ENCODE measurements at places on chromosomes 5 and 9. TPM values are rescaled to one million over a fixed set of nuclear protein-coding genes. Genes with fewer than 3 reads are reported as not detected.

The PCDHGB2 gene
- 2.2 TPM for total RNA-seq

The EIF4E1B gene
- not detected for total RNA-seq

The PCDHA9 gene
- 0.07 TPM for total RNA-seq

The INSL6 gene
- total RNA-seq = not detected

The C1QTNF2 gene
- total RNA-seq = not detected

The C5orf58 gene
- 0.19 TPM for total RNA-seq

The PCDHB10 gene
- 1.5 TPM for total RNA-seq

DNA sequence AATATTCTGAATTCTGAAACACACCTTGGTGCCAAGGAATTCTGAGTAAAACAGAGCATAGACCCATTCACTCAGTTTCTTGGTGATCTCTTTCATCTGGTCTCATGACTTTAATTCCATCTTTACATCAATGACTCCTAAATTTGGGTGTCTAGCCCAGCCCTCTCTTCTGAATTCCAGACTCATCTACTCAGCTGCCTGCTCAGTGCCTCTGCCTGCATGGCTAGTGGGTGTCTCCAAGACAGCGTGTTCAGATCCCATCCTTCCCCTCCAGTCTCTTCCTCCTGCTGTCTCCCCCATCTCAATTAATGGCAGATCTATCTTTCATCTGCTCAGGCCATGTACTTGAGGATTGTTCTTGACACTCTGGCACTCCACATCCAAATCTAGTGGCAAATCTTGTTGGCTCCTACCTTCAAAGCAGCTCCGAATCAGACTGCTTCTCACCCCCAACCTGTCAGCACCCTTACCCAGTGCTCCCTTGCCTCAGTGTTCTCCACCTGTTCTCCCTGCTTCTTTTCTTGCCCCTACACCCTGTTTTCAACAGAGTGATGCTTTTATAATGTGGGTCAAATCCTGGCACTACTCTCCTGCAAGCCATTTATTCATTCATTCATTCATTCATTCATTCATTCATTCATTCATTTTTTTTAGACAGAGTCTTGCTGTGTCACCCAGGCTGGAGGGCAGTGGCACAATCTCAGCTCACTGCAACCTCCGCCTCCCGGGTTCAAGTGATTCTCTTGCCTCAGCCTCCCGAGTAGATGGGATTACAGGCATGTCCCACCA is 5.3 kb downstream of the CAVIN4 start:
- no peak for DNase-seq

GRCh38 chr5:152593388-152593787 is 188.3 kb upstream of the NMUR2 start:
- DNase-seq = no peak

GRCh38 chr9:3035579-3036332 is 191.9 kb upstream of the PUM3 start:
- DNase-seq = no peak

GRCh38 chr5:133489632-133490031 is 122.7 kb downstream of the FSTL4 start:
- peak; percentile 40 for DNase-seq

DNA sequence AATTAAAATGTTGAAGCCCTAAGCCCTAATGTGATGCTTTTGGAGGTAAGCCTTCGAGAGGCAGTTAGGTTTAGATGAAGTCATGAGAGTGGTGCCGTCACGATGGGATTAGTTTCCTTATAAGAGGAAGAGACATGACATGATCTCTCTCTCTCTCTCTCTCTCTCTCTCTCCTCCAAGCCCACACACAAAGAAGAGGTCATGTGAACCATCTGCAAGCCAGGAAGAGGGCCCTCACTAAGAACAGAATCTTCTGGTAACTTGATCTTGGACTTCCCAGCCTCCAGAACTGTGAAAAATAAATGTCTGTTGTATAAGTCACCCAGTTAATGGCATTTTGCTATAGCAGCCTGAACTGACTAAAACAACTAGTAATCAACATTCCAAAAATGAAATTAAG is 175.5 kb downstream of the GNA14 start:
- no peak for DNase-seq

DNA sequence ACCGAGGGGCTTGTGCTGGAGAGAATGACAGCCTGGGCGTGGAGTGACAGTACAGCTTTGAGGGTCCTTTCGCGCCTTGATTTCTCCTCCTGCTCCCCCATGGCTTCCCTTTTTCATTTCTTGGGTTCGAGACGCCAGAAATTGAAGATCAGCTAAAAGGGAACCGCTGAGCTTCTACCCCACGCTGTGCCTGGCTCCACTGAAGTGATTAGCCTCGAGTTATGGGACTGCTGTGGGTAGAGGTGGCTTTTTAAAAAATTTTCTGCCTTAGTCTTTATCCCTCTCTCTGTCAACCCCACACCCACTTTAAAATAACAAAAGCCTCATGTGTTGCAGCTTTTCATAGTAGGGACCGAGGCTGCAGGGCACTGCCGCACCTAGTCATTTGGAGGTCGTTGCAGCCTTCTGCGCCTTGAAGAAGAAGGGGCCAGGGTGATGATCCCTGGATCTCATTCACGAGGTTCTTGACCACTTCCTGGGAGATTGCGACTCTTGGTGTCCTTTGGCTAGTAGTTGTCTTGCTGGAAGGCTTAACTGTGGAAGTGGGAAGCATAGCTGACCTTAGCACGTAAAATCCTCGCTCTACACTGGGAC is 603 bp downstream of the PPIP5K2 start:
- DNase-seq = no peak

GRCh38 chr9:136539427-136540421 is 6.1 kb downstream of the NOTCH1 start:
- peak; percentile 98 for DNase-seq

GRCh38 chr9:112322701-112323377 is 10.6 kb downstream of the PTBP3 start:
- no peak for DNase-seq

DNA sequence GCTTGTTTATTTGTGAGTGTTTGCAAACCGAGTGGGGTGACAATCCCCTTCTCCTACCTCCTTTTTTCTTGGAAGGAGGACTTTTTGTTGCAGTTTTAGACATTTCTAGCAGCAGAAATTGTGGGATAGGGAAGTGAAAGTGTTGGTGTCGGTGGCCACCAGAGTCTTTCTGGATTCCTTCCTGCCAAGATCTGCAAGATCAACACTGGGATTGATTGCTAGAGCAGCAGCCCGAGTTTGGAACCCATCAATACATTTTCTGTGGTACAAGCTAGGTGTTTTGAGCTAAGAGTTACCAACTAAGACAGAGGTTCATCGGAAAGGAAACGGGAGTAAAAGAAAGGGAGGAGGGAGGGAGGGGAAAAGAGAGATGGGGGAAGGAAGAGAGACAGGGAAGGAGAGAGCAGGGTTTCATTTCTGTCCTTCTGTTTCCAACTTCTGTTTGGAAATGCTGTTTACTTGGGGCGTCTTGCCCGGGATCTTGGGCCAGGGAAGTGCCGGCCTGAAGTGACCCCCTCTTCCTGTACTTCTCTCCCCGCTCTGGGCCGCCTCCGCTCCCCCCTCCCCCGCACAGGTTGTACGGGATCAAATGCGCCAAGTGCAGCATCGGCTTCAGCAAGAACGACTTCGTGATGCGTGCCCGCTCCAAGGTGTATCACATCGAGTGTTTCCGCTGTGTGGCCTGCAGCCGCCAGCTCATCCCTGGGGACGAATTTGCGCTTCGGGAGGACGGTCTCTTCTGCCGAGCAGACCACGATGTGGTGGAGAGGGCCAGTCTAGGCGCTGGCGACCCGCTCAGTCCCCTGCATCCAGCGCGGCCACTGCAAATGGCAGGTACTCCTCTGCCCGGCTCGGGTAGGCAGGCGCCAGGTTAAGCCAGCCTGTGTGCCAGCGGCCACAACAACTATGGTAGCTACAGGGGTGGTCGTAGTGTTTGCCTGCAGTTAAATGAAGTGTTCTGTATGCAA is 4.0 kb downstream of the ISL1 start:
- DNase-seq = no peak

DNA sequence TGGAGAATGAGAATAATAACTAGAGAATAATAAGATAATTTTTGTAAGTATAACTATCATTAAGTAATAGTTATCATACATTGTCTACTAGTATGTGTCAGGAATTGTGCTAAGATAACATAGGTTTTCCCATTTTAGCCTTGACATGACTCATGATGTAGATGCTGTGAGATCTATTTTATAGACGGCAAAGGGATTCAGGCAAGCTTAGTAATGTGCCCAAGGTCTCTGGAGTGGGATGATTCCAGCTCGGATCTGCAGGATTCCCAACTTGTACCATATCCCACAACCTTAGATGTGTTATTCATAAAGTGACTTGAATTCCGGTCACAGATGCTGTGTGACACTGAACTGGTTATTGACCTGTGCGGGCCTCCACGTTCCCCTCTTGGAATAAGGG is 51.5 kb downstream of the IL31RA start:
- no peak for DNase-seq

GRCh38 chr9:129547063-129547462 is 73.8 kb downstream of the C9orf50 start:
- no peak for DNase-seq

DNA sequence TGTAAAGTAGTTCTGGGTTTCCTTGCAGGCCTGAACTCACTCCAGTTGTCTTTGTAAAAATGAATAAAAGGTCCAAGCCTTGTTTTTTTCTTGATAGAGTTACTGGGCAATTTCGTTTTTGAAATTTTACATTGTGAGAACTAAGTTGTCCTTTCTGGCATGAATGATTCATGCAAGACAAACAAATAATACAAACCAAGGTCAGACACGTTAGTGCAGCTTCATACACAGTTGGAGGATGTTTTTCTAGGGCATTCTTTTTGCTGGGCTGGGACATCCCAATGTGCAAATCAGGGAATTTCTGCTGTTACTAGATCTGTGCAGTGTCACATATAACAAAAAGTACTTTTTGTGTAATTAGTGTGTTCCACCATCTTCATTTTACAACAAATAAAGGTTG is 96.0 kb downstream of the MEGF10 start:
- DNase-seq = no peak

GRCh38 chr5:158837908-158838307 is 261.8 kb downstream of the EBF1 start:
- peak; percentile 90 for DNase-seq

DNA sequence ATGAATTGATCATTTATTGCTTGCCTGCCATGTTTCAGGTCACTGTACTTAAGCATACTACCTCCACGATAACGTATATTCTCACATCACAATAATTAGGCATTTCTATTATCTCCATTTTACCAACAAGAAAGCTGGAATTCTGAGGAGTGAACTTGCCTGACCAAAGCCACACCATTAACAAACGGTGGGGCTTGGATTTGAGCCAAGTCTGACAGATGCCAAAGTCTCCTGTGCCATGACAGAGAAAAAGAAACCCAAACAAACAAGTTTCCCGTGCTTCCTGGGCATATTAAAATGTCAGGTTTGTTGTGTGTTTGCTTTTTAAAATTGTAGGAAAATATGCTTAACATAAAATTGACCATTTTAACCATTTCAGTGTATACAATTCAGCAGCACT is 40.8 kb upstream of the KCNV2 start:
- no peak for DNase-seq

DNA sequence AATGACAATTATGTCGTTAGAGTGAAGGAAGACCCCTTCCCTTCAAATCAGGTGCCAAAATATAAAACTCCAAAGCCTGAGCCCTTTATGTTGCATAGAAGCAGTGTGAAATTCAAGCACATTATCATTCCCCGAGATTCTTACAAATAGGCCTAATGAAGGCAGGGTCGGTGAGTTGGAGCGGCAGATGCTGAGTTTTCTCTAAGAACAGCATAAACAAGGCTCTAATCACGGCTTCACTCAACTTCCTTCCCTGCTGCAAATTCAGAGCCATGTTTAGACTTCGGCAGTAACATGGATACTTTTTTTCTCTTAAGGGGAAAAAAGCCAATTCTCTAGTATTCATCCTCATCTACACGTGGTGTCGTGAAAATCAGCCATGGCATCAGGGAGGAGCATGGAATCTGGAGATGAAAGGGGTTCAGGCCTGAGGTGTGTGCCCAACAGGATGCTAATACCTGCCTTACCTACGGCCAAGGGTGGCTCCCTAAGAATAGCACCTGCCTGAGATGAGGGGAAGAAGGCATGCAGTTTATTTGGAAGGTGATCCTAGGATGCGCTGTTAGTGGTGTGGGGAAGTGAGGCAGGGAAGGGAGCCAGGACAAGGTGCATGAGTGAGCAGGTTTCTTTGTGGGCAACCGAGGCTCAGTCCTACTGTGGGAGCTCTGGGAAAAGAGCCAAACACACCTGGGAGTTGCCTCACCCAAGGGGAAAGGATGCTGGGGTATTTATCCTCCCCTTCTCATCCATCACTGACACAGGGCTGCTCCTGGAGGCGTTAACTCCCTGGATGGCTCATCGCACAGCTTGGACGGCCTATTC is 146.8 kb upstream of the TBC1D2 start:
- DNase-seq = no peak

GRCh38 chr9:117403848-117404247 is 11.0 kb downstream of the ASTN2 start:
- DNase-seq = no peak

GRCh38 chr5:179802207-179802883 is 4.3 kb downstream of the MGAT4B start:
- peak; percentile 15 for DNase-seq

- DNase-seq = no peak
Measured at GRCh38 chr5:139863361-139863760, 67.8 kb downstream of the PSD2 start.

- DNase-seq = no peak
Measured at GRCh38 chr5:1540166-1540565, 16.4 kb upstream of the LPCAT1 start.

DNA sequence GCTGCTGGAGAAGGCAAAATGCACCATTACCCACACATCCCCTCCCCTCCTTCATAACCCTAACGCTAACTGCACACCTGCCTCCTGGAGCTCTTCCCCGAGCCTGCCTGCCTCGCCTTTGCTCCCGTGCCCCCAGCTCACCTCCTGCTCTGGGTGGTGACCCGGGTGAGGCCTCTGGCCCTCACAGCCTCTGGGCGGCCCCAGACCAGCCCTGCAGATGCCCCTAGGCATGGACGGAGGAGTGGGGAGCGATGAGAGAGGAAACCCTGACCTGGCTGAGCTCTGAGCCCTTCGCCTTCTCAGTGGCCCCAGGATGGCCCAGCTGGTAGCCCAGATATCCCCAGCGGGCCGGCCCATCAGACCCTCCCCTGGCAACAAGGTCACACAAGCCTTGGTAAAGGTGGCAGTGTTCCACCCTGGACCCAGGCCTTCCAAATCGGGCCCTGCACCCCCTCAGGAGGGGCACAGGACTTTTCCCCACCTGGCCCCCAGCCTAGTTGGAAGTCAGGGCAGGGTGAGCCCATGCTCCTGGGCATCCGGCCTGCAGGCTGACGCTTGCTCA is 14.5 kb upstream of the CAMSAP1 start:
- no peak for DNase-seq

- no peak for DNase-seq
Measured at GRCh38 chr5:71651579-71651978, 64.4 kb downstream of the MCCC2 start.

GRCh38 chr5:32686799-32687498 is 24.2 kb upstream of the NPR3 start:
- no peak for DNase-seq

- DNase-seq = no peak
Measured at GRCh38 chr9:120923620-120924328, 2.8 kb downstream of the TRAF1 start.

DNA sequence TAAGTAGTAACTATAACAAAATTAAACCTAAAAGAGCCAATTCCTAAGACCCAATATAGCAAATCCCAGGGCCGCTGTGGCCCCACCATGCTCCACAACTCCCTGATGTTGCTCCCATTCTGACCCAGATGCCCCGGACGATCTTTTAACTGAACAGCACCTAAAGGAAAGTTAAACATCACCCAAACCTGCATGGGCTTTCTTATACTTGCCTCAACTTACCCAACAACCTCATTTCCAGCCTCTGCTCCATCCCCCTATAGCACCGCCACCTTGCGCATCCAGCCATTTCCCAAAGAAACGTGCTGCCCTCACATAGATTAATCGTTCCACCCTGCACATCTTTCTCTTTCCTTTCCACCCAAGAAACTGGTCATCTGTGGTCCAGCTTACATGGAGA is 54.6 kb downstream of the ZNF354C start:
- DNase-seq = peak; percentile 21

Measured in lower leg skin (tissue), 4 donors.